ENCODE measurements at places on chromosomes 16 and 17. TPM values are rescaled to one million over a fixed set of nuclear protein-coding genes. Genes with fewer than 3 reads are reported as not detected.

GRCh38 chr16:11819798-11820197 is 22.7 kb upstream of the ZC3H7A start:
- no peak overlapping the region for H3K4me3 ChIP-seq
- no peak overlapping the region for H3K27ac ChIP-seq
- H3K4me1 ChIP-seq: no peaks in the 10 kb centered on the region
- H3K36me3 ChIP-seq: no peaks in the 10 kb centered on the region
- DNase-seq: no peak

DNA sequence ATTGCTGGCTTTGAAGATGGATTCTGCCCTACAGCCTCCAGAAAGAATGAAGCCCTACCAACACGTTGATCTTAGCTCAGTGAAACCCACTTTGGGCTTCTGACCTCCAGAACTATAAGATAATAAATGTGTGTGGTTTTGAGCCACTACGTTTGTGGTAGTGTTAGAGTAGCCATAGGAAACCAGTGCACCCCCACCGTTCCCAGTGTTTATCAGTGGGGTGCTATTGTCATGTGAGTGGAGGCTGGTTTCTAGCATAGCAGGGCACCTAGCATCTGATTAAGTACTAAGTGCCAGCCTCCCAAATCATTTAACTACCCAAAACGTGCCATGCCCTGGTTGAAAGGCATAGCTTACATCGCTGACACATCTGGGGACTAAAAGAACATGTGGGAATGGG is 423.9 kb downstream of the UTP18 start:
- H3K4me3 ChIP-seq: no peak overlapping the region
- H3K4me1 ChIP-seq: no peaks in the 10 kb centered on the region
- DNase-seq: no peak
- H3K27me3 ChIP-seq: no peaks in the 10 kb centered on the region
- no peak overlapping the region for H3K27ac ChIP-seq
- no peaks in the 10 kb centered on the region for H3K36me3 ChIP-seq

GRCh38 chr16:11283820-11284248 is 2.7 kb upstream of the PRM1 start:
- peak; percentile 32 for DNase-seq
- no peak overlapping the region for H3K27ac ChIP-seq
- H3K4me3 ChIP-seq: no peak overlapping the region

GRCh38 chr16:20566864-20567263 is 9.3 kb downstream of the ACSM2B start:
- H3K36me3 ChIP-seq: no peaks in the 10 kb centered on the region
- H3K27me3 ChIP-seq: no peaks in the 10 kb centered on the region
- no peak overlapping the region for H3K27ac ChIP-seq
- no peak for DNase-seq

- DNase-seq: no peak
- H3K27me3 ChIP-seq: no peaks in the 10 kb centered on the region
Observed at GRCh38 chr17:14926526-14927122, 338.5 kb downstream of the PMP22 start.

DNA sequence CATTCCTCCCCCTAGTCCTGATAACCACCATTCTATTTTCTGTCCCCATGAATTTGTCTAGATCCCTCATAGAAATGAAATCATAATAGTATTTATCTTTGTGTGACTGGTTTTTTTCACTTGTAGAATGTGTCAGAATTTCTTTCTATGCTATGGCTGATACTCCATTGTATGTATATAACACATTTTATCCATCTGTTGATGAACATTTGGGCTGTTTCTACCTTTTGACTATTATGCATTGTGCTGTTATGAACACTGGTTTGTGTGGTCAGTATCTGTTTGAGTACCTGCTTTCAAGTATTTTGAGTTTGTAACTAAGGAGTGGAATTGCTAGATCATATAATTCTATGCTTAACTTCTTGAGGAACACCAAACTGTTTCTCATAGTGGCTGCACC is 16.0 kb upstream of the DRG2 start:
- H3K4me1 ChIP-seq: no peaks in the 10 kb centered on the region
- H3K27ac ChIP-seq: no peak overlapping the region
- H3K36me3 ChIP-seq: no peaks in the 10 kb centered on the region

DNA sequence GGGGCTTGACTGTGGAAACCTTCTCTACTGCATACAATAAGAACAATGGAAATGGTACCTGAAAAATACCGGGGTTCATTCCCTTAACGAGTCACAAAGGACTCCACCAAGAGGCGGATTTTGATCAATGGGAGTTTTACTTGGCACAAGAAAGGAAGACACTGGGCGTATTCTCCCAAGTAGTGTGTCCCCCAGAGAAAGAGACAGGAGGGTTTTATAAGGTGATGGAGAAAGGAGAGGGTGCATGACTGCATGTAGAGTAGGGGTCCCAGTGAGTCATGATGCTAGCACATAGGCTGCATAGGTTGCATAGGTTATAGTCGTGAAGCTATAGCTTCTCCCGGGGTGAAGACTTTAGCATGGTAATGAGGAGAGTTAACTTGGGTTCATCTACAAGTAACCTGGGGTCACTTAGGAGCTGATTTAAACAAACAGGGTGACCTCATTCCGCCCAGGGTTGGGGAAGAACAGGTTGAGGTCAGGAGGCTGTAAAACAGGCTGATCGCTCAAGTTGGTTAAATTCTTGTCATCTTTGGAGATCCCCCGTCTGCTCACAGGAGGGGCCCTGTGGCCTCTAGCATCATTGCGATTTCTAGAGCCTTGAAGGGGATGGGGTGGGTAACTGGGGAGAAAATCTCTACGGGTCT is 1.5 kb downstream of the MPV17L start:
- H3K27me3 ChIP-seq: no peaks in the 10 kb centered on the region
- peak overlapping the region; percentile 26 for H3K27ac ChIP-seq
- DNase-seq: no peak

DNA sequence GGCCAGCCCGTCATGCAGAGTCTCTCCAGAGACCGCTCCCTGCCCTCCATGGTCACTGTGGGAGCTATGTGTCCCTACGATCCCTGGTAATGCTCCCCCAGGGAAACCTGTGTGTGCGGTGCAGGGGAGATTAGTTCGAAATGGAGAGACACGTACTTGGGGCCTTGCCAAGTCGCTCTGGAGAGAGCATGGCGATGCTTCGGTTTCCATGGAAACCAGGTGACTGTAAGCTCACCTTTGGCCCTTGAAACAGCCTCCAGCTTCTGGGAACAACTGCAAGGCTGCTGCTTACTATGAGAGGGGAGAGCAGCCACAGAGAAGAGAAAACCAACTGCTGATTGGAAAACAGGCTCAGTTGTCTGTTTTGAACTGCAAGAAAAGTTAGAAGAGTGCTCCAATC is 879.7 kb upstream of the EEF2KMT start:
- no peaks in the 10 kb centered on the region for H3K4me1 ChIP-seq
- no peak overlapping the region for H3K4me3 ChIP-seq
- no peaks in the 10 kb centered on the region for H3K27me3 ChIP-seq
- H3K27ac ChIP-seq: no peak overlapping the region

GRCh38 chr16:1777375-1778199 is 4.7 kb upstream of the MRPS34 start:
- no peak for DNase-seq
- no peaks in the 10 kb centered on the region for H3K36me3 ChIP-seq
- H3K27ac ChIP-seq: no peak overlapping the region
- no peak overlapping the region for H3K4me3 ChIP-seq
- H3K4me1 ChIP-seq: peaks cover 15% of the 10 kb centered on the region

GRCh38 chr17:74872313-74873036 is at the start of gene FDXR:
Gene FDXR (minus strand): TSS chr17:74872994. CDS start chr17:74872944, 50 bp downstream.
- no peaks in the 10 kb centered on the region for H3K27me3 ChIP-seq
- no peaks in the 10 kb centered on the region for H3K36me3 ChIP-seq
- H3K4me3 ChIP-seq: peak within 1 kb of the TSS; percentile 83
- H3K4me1 ChIP-seq: peaks cover 12% of the 10 kb centered on the region
- DNase-seq: no peak

- no peaks in the 10 kb centered on the region for H3K4me1 ChIP-seq
- no peak overlapping the region for H3K4me3 ChIP-seq
Observed at GRCh38 chr17:73492821-73493814, 151.1 kb downstream of the SDK2 start.

GRCh38 chr16:53304334-53304733 is 129.9 kb upstream of the RBL2 start:
- H3K4me1 ChIP-seq: peaks cover 5% of the 10 kb centered on the region
- no peak overlapping the region for H3K4me3 ChIP-seq
- no peaks in the 10 kb centered on the region for H3K27me3 ChIP-seq
- H3K27ac ChIP-seq: no peak overlapping the region
- DNase-seq: no peak

DNA sequence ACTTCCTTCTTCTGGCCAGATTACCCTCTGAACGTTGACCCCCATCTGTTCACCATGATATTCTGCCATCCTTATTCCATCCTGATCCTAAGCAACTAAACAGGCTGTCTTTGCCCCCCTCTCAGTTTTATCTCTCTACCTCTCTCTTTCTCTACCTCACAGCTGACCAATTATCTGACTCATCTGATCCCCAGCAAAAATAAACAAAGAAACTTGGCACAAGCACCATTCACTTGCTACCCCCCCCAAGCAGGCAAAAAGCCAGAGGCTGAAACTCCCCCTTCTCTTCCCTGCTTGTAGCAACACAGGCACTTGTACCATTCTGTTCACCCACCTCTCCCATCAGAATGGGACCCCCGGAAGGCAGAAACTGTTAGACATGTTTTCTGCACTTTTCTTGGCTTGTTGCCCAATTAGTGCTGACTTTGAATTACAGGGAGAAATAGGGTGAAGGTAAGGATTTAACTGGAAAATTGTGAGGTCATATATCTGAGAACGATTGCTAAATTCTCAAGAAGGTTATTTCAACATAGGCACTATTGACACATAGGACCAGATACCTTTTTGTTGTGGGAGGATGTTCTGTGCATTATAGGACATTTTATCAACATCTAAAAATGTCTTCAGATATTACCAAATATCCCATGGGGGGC is 163.2 kb downstream of the TOX3 start:
- DNase-seq: no peak
- H3K27me3 ChIP-seq: no peaks in the 10 kb centered on the region
- no peaks in the 10 kb centered on the region for H3K4me1 ChIP-seq
- H3K4me3 ChIP-seq: no peak overlapping the region
- H3K27ac ChIP-seq: no peak overlapping the region

DNA sequence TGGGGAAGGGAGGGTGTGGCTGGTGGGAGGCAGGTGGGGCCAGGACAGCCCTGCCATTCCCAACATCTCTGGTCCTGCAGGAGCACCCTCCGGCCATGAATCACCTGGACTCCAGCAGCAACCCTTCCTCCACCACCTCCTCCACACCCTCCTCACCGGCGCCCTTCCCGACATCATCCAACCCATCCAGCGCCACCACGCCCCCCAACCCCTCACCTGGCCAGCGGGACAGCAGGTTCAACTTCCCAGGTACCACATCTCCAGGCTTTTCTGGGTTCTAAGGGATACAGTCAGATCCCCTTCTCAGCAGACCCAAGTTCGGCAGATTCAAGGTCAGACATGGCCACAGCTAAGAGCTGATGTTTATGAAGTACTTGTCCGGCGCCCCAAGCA is 33.8 kb upstream of the LGALS9 start:
- H3K4me3 ChIP-seq: no peak overlapping the region
- DNase-seq: no peak
- H3K4me1 ChIP-seq: no peaks in the 10 kb centered on the region

GRCh38 chr16:87531418-87531817 is 38.6 kb upstream of the ZCCHC14 start:
- peaks cover 29% of the 10 kb centered on the region for H3K4me1 ChIP-seq
- no peak overlapping the region for H3K4me3 ChIP-seq
- no peak overlapping the region for H3K27ac ChIP-seq
- no peaks in the 10 kb centered on the region for H3K36me3 ChIP-seq

DNA sequence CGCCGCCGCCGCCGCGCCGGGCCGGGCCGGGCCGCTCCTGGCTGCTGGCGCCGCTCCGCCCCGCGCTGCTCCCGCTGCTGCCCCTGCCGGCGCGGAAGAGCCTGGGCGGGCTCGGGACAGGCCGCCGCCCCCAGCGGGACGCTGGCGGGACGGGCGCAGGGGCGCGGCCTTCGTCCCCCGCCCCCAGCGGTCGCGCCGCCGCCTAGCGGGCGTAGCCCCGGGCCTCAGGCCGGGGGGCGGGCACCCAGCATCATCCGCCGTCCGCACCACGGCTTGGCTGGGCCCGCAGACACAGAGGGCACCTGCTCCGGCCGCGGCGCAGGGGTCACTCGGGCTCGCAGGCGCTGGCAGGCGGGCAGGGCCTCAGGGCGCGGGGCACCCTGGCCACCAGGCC is at the start of gene AMFR:
Gene AMFR (minus strand): TSS at position 107 of the 394 bp plus-strand sequence. CDS start 218 bp downstream, outside the sequence.
- peak; percentile 65 for DNase-seq
- peaks cover 25% of the 10 kb centered on the region for H3K4me1 ChIP-seq
- peak within 1 kb of the TSS; percentile 81 for H3K4me3 ChIP-seq

GRCh38 chr16:8686879-8687278 is 12.5 kb downstream of the ABAT start:
- H3K4me1 ChIP-seq: no peaks in the 10 kb centered on the region
- H3K27me3 ChIP-seq: no peaks in the 10 kb centered on the region
- DNase-seq: no peak
- no peaks in the 10 kb centered on the region for H3K36me3 ChIP-seq

DNA sequence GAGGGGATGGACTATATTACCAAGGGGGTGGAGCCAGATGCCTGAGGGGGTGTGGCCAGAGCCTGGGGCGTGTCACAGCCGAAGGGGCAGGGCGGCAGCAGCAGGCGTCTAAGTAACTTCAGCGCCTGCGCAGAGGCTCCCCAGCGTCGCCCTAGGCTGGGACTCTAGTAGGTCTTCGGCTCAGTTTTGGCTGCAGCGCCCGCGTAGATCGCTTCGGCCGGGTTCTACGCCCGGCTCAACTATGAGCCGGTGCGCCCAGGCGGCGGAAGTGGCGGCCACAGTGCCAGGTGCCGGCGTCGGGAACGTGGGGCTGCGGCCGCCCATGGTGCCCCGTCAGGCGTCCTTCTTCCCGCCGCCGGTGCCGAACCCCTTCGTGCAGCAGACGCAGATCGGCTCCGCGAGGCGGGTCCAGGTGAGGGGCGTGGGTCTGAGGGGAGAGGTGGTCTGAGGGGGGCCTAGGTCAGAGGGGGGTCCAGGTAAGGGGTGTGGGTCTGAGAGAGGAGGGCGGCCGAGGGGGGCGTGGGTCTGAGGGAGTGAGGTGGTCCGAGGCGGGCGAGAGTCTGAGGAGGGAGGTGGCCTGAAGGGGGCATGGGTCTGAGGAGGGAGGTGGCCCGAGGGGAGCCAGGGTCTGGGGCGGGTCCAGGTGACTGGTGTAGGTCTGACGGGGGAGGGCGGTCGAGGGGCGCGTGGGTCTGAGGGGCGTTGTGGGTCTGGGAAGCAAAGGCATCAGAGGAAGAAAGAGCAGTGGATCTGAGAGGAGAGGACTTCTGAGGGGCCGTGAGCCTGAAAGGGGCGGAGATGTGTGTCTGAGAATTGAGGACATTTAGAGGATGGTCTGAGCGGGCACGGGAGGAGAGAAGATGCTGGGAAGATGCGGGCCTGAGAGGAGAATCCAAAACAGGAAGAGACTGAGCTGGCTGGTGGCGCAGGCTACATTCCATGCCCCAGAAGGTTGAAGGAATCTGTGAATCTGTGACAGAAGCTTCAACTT is at the start of gene LPCAT2:
Gene LPCAT2 (plus strand): TSS at position 132 of the 991 bp plus-strand sequence. CDS start 110 bp downstream, at position 242.
- peaks cover 9% of the 10 kb centered on the region for H3K4me1 ChIP-seq
- H3K27ac ChIP-seq: peak within 1 kb of the TSS; percentile 20

CBX8 gene
- 36.6 TPM for total RNA-seq

USP6 gene
- 0.16 TPM for total RNA-seq

CDRT15L2 gene
- total RNA-seq: not detected

PRM2 gene
- total RNA-seq: not detected

SULT1A4 gene
- total RNA-seq: 1.3 TPM

UTS2R gene
- 1.3 TPM for total RNA-seq

WNT9B gene
- not detected for total RNA-seq

RNF112 gene
- not detected for total RNA-seq

OXLD1 gene
- 32.4 TPM for total RNA-seq

Data from Caco-2 (cell line).